ENCODE measurements at places on chromosomes 1 and 21.

DNA sequence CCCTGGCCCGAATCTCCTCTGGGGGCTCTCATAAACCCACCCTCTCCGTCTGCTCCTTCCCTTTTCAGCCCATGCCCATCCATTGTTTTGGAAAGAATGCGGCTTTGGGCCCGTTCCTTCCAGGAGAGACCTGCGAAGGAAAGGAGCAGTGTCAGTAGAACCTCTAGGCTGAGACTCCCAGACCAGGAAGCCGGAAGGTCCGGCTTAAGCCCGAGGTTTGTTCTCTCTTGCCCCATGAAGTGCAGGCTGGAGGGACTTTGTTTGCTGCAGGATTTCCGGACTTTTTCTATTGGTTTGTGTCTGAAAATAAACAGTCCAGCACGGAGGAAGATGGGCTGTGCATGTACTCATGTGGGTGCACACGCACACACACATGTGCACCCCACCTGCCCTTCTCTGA is 49.8 kb downstream of the ELK4 start:
- no peak for DNase-seq

DNA sequence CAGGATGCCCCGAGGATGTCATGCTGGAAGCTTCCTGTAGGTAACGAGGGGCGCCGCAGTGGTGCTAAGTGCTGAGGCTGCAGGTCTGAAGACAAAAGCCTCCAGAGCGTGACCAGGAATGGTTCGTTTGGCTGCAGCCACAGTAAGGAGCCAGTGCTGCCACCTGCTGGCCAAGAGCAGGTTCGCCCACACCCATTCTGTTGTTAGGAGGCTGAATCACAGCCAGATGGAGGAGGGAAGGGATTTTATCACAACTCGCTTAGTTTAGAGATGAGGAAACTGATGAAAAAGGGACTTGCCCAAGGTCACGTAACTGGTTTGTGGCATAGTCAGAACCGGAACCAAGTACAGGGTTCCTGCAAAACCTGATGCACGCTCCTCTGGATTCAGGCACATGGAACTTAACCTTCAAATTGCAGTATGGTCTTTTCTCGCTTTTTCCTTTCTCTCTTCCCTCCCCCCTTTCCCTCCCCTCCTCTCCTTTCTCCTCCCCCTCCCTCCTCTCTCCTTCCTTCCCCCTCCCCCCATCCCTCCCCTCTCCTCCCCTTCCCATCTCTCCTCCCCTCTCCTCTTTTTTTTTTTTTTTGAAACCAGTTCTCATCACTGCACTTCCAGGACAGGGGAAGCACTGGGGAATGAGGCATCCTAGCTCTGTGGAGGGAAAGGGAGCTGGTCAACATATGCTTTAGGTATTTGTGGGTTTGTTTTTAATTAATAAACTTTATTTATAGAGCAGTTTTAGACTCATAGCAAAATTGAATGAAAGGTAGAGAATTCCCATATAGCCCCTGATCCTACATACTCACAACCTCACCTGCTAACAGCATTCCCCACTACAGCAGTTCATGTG is 81.8 kb downstream of the MPZL1 start:
- DNase-seq = peak; percentile 98

DNA sequence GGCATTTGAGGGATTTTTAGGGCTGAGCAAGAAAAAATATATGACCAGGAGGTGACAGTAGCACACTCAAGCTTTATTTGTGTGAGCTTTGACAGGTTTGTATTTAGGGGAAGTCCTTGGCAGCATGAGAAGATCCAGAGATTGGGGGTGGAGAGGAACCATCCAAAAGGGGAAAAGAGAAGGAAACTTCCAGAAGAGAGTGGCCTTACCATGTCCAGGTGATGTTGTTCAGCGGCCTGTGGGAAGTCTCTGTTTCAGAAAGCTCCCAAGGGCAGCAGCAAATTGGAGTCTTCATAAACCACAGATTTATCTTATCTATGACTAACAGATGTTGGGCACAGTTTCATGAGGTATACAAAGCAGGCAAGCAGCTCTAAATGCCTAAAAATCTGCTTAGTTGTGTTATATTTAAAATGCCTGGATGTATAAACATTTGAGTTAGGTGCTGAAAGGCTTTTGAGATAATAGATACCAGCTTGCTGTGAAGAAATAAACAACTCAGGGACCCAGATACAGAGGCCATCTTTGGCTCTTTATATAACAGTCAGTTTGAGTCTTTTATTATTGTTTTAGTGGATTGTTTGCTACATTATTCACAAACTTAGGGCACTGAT is 21.2 kb upstream of the ADAR start:
- peak; percentile 10 for DNase-seq

DNA sequence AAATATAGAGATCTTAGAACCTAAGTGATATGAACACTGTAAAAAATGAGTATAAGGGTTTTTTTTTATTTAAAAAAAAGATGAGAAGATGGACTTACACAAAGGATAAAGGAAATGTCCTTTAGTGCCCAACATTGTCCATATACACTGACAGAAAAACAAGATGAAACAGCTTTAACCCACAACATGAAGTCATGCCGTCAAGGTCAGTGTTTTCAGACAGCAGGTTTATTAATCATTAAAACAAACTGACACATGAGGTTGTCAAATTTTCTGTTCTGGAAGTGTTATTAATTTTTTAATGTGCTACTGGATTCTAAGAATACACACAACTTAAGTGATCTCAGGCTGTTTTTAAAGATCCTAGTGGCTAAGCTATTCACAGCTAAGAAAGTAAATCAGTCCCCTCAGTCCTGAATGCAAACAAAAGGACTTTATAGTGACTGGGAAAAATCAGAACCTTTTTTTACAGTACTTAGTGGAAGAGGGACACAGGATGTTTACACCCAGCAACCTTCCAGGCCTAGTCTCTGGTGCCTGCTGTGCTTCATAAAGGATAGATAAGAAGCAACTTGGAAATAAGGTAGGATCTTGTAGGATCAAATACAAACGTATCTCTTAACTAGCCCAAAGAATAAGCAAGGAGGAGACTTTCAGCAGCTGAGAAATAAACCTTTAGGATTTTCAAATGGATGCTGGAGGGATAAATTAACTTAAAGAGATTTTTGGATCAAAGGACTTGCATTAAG is 21.9 kb upstream of the PKN2 start:
- DNase-seq = no peak

DNA sequence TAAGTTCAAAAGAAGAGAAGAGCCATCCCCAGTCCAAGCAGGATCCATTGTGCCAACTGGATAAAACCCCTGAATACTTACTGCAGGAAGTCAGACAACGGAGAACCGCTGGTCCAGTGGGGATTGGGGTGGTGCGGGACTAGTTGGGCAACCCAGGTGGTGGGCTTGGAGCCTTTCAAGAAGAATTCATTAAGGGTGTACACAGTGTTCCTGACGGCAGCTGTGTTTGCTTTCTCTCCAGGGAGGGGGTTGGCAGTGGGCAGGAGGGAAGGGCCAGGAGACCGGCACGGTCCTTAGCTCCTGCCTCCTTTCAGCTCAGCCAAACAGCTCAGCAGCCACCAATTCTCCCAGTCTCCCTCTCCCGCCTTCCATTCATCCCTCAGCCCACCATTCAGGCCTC is 7.1 kb upstream of the CDK18 start:
- no peak for DNase-seq

- peak; percentile 53 for DNase-seq
Observed at GRCh38 chr1:201028461-201028889, 5.0 kb upstream of the KIF21B start.

DNA sequence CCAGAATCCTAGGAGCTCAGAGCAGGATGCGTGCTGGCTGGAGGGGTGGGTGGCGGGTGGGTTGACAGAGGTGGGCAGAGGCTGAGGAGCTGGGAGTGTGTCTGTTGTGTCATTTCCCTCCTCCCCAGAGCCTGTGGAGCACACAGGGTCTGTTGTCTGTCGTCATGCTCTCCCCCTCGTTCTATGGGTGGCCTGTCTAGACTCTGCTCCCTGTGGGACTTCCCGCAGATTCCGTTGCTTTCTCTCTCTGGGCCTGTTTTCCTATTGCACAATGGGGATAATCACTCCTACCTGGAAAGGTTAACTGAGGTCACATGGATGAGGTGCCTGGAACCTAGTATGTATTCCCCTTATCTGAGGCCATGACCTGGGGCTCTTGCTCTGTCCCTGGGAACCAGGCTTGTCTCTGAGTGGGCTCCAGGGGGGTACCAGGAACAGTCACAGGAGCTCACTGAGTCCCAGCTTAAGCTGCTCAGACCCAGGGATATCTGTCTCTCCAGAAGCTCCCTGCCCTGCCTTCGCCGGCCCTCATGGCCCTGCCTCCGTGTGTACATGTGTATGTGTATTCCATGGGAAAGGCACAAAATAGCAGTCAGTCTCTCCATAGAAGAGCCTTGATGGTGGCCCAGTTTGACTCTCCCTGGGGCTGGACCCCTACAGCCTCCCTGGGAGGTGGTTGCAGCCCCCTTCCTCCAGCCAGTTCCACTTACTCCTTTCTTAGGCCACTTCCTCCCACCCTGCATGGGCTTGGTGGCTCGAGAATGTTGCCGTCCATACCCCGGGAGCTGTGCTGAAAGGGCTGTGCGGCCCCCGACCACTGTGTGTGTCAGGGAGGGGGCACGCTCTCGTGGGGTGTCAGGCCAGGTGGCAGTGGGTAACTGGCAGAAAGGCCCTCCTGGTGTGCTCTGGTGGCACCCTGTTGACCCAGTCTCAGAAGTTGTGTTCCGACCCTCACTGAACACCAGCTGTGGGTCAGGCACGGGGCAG is 17.9 kb downstream of the PTPRF start:
- no peak for DNase-seq

GRCh38 chr1:20291645-20292084 is 990 bp downstream of the VWA5B1 start:
- no peak for DNase-seq

- DNase-seq = no peak
Observed at GRCh38 chr1:153560771-153561465, 4.7 kb downstream of the S100A2 start.

GRCh38 chr1:43274125-43274803 is 4.5 kb downstream of the TMEM125 start:
- peak; percentile 56 for DNase-seq

DNA sequence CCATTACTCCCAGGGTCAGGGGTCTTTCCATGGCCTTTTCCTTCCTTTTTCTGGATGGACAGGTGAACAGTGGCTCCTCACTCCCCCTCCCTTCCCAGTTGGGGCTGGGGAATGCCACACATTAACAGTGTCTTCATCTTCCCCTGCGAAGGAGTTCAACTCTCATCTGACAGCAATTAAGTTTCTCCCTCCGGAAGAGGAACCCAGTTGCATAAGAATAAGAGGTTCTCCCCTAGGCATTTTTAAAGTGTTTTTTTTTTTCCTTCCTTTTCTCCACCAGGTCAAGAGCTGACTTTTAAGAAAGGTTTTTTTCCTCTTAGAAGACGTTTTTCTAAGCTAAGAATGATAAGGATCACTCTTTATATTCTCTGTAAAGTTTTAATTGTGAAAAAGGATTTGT is 42.3 kb upstream of the FASLG start:
- DNase-seq = no peak

DNA sequence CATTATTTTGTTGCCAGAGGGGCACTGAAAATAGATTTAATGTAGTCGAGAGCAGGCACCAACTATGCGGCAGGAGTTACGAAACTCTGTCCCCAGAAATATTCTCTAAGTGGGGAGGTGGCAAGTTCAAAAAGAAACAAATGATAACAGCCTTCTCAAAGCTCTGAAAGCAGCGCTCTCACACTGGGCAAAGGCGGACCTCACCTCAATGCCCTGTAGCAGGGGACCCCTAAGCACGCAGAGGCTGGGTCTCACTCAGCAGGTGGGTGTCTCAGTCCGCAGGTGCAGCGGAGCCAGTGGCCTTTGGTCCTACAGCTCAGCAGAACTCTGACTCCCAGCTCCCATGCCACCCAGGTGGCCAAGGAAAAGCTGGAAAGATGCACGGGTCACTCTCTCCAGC is 21.8 kb upstream of the TMPRSS2 start:
- DNase-seq = no peak

- no peak for DNase-seq
Observed at GRCh38 chr1:162324396-162324795, 52.3 kb downstream of the SPATA46 start.

DNA sequence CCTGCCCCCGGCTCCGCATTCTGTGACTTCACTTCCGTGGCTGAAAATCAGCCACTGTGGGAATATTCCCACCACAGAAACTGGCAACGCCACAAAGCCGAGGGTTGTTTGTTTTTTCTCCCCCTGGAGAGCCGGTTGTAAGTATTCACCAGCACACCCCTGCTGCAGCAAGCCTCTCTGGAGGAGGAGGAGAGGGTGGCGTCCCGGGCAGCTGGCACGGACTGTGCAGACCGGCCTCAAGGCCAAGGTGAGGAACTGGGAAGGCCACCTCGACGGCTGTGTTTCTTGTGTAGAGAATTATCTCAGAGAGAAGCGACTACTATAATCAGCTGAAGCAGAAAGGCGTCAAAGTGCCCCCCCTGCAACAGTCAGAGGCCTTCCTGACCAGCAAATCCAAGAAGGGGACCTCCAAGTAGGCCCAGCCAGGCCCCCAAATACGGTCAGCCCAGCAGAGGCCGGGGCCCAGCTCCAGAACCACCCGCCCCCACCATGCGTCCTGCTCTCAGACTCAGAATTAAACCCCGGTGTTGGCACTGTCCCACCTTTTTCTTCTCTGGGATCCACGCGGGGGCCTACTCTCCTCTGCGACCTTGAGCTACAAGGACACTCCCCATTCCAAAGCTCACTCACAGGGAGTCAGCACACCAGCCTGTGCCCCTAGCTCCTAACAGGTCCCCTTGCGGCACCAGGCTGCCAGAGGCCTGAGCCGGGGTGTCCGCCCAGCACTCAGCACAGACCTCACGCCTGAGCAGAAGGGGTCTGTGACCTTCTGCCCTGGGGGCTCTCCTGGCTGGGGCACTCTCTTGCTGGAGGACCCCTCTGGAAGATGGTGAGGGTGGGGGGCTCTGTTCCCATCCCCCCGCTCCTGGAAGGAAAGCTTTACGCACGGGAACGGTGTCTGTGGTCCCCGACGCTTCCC is 1.2 kb upstream of the SMIM1 start:
- no peak for DNase-seq

- no peak for DNase-seq
Observed at GRCh38 chr1:229066591-229066990, 204.3 kb upstream of the RAB4A start.

DNA sequence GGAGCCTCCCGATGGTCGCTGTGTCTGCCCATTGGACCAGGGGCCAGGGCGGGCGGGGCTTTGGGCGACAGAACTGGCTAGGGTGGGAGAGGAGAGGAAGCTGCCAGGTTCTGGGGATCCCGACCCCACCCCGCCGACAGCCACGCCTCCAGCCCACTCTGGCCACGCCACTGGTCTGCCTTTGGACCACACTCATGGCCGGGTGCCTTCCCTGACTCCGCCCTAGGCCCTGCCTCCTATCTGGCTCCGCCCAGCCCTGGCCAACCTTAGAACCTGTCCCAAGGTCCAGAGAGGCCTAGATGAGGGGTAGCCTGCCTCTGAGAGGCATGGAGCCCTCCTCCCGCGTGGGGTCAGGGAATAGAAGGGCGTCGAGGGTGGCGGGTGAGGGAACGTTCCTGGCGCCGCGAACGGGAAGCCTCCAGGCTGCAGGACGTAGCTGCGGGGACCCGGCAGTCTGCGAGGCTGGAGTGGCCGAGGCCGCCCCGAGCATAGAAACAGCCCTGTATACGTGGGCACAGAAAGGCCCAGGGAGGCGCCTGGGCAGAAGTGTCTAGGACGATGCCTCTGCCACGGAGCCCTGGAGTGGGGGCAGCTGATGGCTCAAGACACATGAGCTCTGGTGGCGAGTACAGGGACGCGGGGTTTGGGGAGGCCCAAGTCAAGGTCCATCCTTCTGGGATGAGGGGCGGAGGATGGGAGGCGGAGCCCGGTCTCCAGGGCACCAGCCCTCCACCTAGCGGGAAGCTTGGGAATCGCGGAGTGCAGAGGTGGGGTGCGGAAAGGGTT is 11.5 kb upstream of the COL16A1 start:
- DNase-seq = peak; percentile 92

Measured in choroid plexus epithelial cell (primary cell).